Omental fat pad (tissue), 4 donors: ENCODE measurements at places on chromosomes 16 and 17.

GRCh38 chr17:7233701-7234082 lies 625 bp downstream of the DVL2 start:
- DNase-seq: no peak

DNA sequence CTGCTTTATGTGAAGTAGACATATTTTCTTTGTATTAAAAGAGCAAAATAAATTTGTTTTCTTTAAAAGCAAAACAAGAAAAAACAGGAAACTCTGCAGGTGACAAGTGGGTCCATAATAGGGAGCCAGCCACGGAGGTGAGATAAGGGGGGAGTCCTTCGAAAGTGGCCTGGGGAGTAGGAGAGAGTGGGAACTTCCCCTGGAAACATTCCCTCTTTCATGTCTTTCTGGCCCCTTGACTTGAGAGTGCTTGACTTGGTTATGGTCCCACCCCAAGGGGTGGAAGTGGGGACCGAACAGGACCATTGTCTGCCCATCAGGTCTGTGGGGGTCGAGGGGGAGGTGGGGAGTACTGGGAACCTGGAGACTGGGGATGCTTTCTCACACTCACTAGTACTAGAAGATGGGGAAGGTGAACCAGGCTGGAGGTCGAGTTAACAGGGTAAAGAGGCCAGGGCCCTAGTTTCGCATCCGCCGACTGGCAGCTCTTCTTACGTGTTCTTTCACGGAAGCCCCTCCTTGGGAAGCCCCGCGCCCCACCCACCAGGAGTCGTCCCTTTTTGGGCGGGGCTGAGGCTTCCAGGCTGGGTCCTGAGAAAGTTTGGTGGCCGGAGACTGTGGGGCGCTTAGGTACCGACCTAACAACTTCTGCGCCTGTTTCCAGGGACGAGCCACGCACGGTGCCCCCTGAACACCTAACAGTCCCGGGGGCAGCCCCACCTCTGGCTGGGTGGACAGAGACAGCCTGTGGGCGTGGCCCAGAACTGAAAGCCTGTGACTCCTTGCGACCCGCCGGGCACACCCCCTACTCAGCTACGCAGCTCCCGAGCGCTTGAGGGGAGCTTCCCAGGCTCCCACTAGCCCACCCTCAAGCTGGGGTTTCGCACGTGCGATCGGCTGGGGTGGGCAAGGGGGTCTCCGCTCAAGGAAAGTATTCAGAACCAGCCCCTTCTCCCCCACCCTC lies 790 bp downstream of the TRADD start:
- DNase-seq: no peak

DNA sequence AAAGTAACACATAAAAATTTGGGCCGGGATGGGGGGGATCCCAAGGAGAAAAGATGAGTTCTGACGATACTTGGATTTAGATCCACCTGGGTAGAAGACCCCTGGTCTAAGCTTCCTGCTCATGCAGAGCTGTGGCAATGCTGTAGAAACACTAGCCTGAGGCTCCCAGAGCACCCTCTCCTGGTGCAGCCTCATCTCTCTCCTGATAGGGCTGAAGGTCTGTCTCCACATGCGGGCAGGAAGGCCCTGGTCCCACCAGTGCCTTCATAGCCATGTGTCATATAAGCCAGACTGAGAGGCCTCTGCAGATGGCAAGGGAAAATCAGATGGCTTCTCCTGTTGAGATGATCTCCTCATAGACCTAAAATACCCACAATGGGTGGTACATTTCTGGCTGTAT lies 518.0 kb upstream of the ZFHX3 start:
- no peak for DNase-seq

- no peak for DNase-seq
Observed at GRCh38 chr16:28321700-28322411, 29.5 kb downstream of the SBK1 start.

DNA sequence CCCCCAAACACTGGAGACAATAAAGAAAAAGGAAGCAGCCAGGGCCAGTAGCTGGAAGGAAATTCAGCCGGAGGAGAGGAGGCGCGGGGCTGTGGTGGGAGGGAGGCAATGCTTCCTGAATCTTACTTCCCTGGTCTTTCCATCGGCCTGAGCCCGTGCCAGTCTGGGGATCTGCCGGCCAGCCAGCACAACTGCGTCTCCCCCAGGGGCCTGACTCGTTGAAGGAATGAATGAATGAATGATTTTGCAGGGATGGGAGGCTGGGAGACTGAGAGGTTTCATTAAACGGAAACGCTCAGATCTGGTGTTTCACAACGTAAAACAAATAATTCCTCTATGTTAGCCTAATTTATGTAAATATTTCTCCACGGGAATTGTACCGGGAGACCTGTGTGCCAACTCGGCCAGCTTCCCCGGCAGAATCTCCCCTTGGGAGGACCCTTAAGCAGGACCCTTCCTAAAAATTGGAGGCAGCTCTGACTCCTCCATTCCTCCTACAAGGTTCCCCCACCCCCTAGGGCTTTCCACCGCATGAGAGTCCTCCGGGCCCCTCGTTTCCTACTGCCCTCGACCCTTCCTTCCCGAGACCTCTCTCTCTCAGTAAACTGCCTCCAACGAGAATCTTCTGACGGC lies 1.3 kb upstream of the BAIAP2 start:
- no peak for DNase-seq
